Thoracic aorta (tissue), 2 donors: ENCODE measurements at places on chromosomes 6 and 20. TPM values are rescaled to one million over a fixed set of nuclear protein-coding genes. Genes with fewer than 3 reads are reported as not detected.

DNA sequence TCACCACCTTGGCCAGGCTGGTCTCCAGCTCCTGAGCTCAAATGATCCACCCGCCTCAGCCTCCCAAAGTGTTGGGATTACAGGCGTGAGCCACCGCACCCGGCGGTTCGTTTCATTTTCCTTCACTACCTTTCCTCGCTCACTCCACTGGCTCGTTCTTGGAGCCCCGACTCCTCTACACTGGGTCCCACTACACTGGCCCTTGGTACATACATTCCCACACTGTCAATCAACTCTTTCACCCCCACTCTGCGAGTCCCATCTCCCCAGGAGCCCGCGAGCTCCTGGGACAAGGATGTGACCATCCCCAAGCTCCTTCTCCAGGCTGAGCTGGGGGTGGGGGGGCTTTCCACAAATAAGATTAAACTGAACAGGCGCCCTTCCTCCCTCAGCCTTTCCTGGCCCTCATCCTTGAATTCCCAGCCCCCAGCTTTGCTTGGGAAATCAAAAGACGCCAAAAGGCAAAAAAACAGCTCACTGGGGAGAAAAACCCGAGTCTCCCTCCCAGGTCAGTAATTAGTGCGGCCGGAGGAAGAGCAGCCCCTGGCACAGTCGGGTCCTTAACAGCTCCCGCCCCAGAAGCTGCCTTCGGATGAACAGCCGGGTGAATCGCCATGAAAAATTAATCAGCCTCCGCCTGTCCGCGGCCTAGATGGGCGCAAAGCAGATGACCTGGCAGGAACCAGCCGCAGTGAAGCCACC is 42.8 kb upstream of the LY86 start:
- no peaks in the 10 kb centered on the region for H3K27me3 ChIP-seq
- no peak for DNase-seq
- peaks cover 7% of the 10 kb centered on the region for H3K4me1 ChIP-seq
- H3K36me3 ChIP-seq = no peaks in the 10 kb centered on the region

DNA sequence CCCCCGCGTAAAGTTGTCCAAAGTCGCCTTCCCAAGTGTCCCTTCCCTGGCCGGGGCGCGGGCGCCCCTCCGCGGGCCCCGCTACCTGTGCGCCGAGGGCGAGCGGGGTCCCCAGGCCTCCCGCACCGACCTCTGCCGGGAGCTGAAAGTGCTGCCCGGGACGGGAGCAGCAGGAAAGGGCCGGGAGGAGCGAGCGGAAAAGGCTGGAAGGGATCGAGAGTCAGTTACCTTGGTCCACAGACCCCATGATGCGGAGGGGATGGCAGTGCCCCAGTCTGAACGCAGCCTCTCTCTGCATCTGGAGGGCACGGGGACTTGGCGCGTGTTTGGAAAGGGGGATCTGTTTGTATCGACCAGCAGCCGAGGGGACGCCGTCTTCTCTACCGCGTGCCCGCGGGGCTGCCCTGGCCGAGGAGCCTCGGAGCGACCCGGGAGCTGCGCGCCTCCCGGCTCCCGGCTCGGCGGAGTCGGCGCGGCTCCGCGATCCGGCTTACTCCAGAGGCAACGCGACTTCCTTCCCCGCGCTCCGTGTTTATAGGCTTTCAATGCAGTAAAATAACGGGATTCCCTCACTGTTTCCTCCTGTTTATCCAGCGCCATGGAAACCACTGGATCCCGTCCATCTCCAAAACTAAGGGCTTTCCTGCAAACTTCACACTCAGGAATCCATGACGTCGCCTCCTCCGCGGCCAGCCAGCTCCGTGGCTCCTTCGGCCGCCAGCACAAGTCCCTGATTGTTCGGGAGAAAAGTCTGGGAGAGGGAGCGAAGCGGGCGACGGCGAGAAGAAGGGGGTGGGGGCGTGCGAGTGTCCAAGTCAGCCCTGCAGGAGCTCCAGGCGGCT is 20.0 kb upstream of the NFATC2 start:
- H3K27me3 ChIP-seq = no peaks in the 10 kb centered on the region
- no peaks in the 10 kb centered on the region for H3K36me3 ChIP-seq
- peak overlapping the region; percentile 81 for H3K27ac ChIP-seq
- H3K4me1 ChIP-seq = peaks cover 59% of the 10 kb centered on the region
- DNase-seq = peak; percentile 71

GRCh38 chr6:137827977-137828810 is 38.9 kb upstream of the TNFAIP3 start:
- no peaks in the 10 kb centered on the region for H3K27me3 ChIP-seq
- DNase-seq = no peak
- H3K27ac ChIP-seq = no peak overlapping the region

DNA sequence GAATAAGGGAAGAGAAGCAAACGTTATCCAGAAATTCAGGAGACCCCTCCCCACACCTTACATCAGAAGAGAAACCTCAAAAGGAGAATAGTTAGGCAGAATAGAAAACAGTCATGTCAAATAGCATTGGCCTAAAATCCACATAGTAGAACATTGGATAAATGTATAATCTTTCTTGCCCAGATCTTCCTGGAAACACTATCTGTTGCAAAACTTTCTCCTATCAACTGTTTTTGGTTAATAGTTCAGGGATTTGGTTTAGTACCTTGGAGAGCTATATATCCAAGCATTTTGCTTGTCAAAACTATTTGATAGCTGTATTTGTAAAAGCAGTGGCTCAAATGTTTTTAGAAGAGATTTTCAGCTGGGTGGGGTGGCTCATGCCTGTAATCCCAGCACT is 74.3 kb upstream of the PHACTR2 start:
- H3K4me1 ChIP-seq = peaks cover 11% of the 10 kb centered on the region
- H3K27ac ChIP-seq = no peak overlapping the region
- H3K4me3 ChIP-seq = no peak overlapping the region
- H3K27me3 ChIP-seq = no peaks in the 10 kb centered on the region
- DNase-seq = no peak

DNA sequence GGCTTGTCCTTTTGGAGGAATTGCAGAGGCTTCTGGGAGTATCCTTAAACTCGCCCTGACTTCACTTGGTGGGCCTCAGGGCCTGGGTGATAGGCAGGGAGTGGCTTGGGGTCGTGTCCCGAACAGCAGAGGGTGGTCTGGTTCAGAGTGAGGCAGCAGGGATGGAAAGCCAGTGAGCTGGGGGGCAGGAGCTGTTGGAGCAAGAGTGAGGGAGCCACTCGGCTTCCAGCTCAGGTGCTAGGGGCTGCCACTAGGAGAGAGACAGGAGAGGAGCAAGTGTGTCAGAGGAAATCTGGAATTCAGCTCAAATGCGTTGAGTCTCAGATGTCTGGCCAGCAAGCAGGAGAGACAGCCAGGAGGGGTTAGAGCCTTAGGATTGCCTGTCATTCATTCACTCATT is 85.8 kb downstream of the DLGAP4 start:
- H3K27ac ChIP-seq = no peak overlapping the region
- no peak for DNase-seq
- H3K27me3 ChIP-seq = no peaks in the 10 kb centered on the region
- H3K4me1 ChIP-seq = no peaks in the 10 kb centered on the region
- H3K36me3 ChIP-seq = no peaks in the 10 kb centered on the region

- H3K36me3 ChIP-seq = no peaks in the 10 kb centered on the region
- H3K27me3 ChIP-seq = no peaks in the 10 kb centered on the region
- no peak overlapping the region for H3K4me3 ChIP-seq
Measured at GRCh38 chr6:83252719-83253118, 59.6 kb downstream of the RWDD2A start.

GRCh38 chr6:105844275-105844883 is 241.8 kb upstream of the PRDM1 start:
- no peaks in the 10 kb centered on the region for H3K36me3 ChIP-seq
- H3K4me1 ChIP-seq = no peaks in the 10 kb centered on the region
- no peak for DNase-seq

DNA sequence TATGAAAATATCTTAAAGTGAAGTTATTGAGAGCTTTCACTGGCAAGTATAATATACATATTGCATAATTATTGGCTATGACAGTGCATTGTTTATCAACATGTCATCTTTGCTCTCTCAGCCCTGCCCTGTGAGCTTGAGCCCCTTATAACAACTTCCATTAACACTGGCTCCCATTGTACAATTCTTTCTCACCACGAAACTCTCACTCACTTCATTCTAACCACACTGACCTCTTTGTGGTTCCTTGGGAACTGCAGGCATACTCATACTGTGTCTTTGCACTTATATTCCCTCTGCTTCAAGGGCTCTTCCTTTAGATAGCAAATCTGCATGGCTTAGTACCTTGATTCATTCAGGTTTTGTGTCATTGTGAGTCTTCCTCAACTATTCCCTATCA is 411.8 kb downstream of the CDKAL1 start:
- H3K4me3 ChIP-seq = no peak overlapping the region
- no peaks in the 10 kb centered on the region for H3K27me3 ChIP-seq
- H3K36me3 ChIP-seq = no peaks in the 10 kb centered on the region
- no peaks in the 10 kb centered on the region for H3K4me1 ChIP-seq
- DNase-seq = no peak
- H3K27ac ChIP-seq = no peak overlapping the region

- no peaks in the 10 kb centered on the region for H3K36me3 ChIP-seq
- no peak for DNase-seq
- H3K27me3 ChIP-seq = no peaks in the 10 kb centered on the region
- H3K4me3 ChIP-seq = no peak overlapping the region
- no peak overlapping the region for H3K27ac ChIP-seq
Measured at GRCh38 chr20:18364768-18365167, 76.4 kb downstream of the ZNF133 start.

GRCh38 chr6:14159090-14159489 is 41.5 kb downstream of the CD83 start:
- H3K4me1 ChIP-seq = no peaks in the 10 kb centered on the region
- H3K36me3 ChIP-seq = no peaks in the 10 kb centered on the region
- H3K27me3 ChIP-seq = no peaks in the 10 kb centered on the region
- no peak for DNase-seq

- H3K27ac ChIP-seq = peak overlapping the region; percentile 64
- H3K27me3 ChIP-seq = no peaks in the 10 kb centered on the region
- H3K4me3 ChIP-seq = no peak overlapping the region
- peaks cover 8% of the 10 kb centered on the region for H3K4me1 ChIP-seq
- DNase-seq = no peak
Measured at GRCh38 chr6:168546151-168546550, 105.2 kb downstream of the SMOC2 start.

The MPIG6B gene
- total RNA-seq = not detected

The FAM217B gene
- total RNA-seq = 15.4 TPM

The CRYBG1 gene
- 7.2 TPM for total RNA-seq

The ZC3H12D gene
- 3.8 TPM for total RNA-seq

The RNF114 gene
- total RNA-seq = 128 TPM
